ENCODE measurements at places on chromosomes 6 and 20.

DNA sequence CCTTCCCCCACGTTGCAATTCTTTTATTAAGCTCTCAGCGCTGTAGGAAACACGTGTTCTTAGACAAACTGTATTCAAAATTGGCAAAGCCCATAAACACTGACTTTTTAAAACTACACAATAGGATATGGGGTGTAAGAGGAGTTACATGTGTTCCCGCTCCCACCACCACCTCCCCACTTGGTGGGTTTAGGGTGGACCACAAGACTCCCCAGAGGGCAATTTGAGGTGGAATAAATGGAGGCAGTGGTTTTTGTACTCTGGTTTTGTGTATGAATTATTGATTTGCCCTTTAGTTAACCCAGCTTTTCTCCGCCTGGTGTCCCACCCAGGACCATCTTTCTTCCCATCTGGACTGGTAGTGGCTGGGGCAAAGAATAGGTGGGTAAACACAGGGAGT lies 3.7 kb downstream of the UQCC2 start:
- no peak for DNase-seq

DNA sequence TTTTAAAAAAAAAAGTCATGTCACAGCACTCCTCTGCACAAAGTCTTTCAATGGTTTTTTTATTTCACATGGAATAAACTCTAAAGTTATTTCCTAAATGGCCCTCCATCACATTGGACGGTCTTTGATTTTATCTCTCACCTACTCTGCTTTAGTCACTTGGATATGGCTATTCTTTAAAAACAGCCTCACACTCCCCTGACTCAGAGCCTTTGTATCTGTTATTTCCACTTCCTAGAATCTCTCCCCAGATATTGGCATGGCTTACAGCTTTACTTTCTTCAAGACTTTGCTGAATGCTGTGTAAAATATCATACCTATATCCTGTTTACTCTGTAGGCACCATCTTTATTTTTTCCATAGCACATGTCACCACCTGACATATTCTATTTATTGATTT lies 194.7 kb upstream of the MCHR2 start:
- no peak for DNase-seq

GRCh38 chr20:8534368-8535160 lies 402.5 kb downstream of the PLCB1 start:
- no peak for DNase-seq

GRCh38 chr20:8424010-8424409 lies 291.9 kb downstream of the PLCB1 start:
- DNase-seq, result no peak

- DNase-seq, result no peak
These were observed 21.6 kb upstream of the TULP4 start for GRCh38 chr6:158290659-158291058.

GRCh38 chr6:88636871-88637270 lies 326.5 kb downstream of the RNGTT start:
- no peak for DNase-seq

GRCh38 chr6:1057490-1058135 lies 254.3 kb upstream of the FOXQ1 start:
- peak; percentile 64 for DNase-seq

GRCh38 chr20:46434597-46434996 lies 28.2 kb upstream of the ELMO2 start:
- DNase-seq, result no peak

DNA sequence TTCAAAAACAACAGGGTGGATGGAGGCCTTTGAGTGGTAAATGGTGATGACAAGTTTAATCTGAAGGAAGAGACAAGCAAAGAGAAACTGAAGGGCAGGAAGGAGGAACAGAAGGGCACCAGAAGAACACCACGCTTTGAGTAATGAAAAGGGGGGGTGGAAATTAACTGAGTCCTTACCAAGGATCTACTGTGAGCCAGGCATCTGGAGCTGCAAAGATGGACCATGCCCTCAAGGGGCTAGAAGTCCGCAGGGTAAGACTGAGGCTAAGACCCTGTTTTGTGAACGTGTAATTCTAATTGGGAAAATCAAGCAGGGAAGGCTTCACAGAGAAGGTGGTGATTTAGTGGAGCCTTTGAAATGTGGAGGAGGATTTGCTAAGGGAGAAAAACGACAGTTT lies 1.6 kb downstream of the NDRG3 start:
- DNase-seq, result no peak

- no peak for DNase-seq
These were observed 143.8 kb downstream of the SYCP2 start for GRCh38 chr20:59789686-59790085.

DNA sequence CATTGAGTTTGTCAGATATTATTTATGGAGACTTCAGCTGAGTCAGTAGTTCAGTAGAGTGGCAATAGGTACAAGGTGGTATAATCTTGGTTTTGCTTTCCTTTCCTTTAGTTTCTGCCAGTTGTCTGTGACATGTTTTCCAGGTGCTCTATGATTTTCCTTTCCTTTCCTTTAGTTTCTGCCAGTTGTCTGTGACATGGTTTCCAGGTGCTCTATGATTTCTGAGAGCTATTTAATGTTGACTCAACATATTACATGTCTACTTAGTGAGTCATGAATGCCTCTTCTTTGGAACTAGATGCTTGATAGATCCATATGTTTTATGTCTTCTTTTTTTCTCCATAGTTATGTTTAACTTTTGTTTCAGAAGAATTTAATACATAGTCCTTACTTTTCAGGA lies 186.4 kb upstream of the DEFB112 start:
- DNase-seq, result no peak

GRCh38 chr6:70099732-70100131 lies 203.2 kb downstream of the COL9A1 start:
- no peak for DNase-seq

DNA sequence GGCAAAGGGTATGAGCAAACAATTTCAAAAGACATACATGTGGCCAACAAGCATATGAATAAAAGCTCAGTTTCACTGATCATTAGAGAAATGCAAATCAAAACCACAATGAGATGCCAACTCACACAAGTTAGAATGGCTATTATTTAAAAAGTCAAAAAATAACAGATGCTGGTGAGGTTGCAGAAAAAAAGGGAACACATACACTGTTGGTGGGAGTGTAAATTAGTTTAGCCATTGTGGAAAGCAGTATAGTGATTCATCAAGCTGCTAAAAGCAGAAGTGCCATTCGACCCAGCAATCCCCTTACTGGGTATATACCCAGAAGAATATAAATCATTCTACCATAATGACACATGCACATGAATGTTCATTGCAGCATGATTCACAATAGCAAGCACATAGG lies 6.7 kb upstream of the KHDC1L start:
- no peak for DNase-seq

- no peak for DNase-seq
These were observed 188.2 kb downstream of the ZFP64 start for GRCh38 chr20:52003415-52003814.

DNA sequence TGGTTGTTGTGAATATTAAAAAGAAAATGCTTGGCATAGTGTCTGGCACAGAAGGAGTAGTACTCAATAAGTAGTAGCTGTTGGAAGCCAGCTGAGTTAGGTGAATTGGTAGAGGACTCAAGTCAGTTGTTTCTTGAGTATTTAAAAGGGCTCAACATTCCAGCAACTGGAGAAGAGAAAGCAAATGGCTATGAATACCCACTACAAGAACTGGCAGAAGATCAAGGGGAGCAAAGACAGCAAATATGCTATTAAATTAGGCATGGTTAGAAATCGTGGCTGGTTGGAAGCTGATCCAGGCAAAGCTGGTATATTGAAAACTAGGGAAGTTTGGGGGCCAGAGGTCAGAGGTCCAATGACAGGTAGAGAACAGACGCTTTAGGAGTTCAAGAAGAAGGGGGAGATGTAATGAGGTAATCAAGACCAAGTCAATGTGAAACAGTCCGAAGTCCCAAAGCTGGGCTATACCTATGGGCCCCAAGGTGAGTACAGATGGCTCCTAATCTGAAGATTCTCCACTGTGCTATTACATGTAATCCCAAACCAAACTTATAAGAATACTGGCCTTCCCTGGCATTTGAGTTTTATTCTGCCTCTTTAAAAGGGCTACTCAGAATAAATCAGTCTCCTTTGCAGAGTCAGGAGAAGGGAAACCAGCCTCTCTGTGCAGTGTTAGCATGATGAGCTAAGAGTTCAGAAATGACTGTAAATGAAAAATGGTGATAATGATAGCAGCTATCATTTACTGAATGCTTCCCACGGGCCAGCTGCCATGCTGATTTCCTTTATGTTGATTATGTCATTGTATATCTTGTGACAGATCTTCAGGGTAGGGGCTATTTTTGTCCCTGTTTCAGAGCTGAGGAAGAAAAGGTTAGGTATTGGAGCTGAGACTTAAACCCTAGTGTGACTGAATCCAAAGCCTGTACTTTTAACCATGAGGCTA lies 122.3 kb downstream of the ANKS1A start:
- DNase-seq, result no peak

DNA sequence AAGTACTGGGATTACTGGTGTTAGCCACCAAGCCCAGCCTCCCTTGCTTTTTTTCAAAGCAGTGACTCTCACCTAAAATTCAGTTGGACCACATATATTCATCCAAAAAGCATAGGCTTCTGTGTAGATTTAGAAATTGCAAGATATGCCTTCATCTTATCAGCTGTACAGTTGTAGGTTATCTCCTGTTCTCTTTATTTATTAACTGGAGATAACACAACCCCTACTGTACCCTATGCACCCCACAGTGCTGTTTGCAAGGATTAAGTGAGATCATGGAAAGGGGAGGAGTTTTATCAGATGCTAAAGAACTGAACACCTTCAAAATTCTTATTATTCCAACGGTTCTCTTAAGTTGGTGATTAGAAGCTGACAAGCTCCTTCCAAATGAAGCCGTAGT lies 164.4 kb upstream of the JARID2 start:
- DNase-seq, result no peak

DNA sequence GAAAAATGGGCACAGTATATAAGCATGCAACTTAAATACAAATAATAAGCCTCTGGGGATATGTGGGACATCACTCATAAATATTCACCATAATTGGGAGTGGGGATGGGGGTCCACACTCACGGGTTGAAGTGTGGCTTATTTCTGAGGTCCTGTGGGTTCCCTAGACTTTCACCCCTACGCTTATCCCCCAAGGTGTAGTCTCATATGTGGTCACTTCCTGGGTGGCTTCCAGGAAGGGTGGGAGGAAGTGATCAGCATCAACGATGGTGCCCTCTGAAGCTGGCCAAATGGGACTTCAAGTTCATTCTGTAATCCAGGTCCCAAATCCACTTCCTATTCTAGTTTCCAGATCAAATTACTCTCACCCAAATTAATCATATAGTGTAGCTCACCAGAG lies 59.5 kb downstream of the GNAS start:
- DNase-seq, result no peak

DNA sequence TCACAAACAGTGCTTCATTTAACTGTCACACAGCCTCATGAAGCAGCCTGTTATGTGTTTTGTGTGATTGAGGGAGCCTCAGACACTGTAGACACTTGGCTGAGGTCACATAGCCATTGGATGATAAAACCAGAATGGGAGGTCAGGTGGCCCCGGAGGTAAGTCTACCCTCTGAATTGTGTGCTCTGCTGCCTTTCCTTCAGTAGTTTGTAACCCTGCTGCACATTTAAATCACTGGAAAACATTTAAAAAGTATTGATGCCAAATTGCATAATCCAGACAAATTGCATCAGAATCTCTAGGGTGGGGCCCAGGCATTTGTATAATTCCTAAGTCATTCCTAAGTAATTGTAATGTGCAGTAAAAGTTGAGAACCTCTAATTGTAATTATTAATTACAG lies 85.2 kb upstream of the ECI2 start:
- DNase-seq, result no peak

DNA sequence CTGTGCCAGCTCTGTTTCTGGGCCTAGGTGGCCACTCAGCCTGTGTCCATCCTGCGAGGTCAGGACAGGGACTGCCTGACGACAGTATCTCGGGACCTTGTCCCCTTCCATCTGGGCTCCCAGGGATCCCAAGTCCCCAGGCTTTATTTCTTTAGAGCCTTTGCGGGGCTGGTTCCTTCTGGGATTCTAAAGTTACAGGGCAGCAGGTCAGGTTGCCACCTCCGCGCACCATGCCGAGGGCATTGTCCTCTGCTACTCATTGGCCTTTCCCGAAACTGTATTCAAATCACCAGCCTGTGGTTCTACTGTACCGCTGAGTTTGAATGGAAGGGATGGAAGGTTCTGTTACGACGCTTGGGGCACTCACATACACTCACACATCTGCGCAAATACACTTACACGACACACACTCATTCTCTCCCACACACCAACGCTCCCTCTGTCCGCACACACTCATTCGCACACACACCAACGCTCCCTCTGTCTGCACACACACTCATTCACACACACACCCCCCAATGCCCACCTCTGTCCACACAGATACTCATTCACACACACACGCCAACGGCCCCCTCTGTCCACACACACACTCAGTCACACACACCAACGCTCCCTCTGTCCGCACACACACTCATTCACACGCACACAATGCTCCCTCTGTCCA lies 59.8 kb upstream of the THBS2 start:
- no peak for DNase-seq
